Cerebellar cortex (tissue), 1 donor: ENCODE measurements at places on chromosomes 13 and 19.

- no peak for DNase-seq
Measured at GRCh38 chr19:6204212-6204611, 68.7 kb downstream of the ACSBG2 start.

- no peak for DNase-seq
Measured at GRCh38 chr19:3471954-3472655, 8.2 kb downstream of the SMIM24 start.

- DNase-seq: peak; percentile 50
Measured at GRCh38 chr19:2546128-2547032, 70.5 kb downstream of the GADD45B start.

GRCh38 chr13:73981595-73981994, 152.6 kb downstream of the KLF12 start:
- DNase-seq: no peak

DNA sequence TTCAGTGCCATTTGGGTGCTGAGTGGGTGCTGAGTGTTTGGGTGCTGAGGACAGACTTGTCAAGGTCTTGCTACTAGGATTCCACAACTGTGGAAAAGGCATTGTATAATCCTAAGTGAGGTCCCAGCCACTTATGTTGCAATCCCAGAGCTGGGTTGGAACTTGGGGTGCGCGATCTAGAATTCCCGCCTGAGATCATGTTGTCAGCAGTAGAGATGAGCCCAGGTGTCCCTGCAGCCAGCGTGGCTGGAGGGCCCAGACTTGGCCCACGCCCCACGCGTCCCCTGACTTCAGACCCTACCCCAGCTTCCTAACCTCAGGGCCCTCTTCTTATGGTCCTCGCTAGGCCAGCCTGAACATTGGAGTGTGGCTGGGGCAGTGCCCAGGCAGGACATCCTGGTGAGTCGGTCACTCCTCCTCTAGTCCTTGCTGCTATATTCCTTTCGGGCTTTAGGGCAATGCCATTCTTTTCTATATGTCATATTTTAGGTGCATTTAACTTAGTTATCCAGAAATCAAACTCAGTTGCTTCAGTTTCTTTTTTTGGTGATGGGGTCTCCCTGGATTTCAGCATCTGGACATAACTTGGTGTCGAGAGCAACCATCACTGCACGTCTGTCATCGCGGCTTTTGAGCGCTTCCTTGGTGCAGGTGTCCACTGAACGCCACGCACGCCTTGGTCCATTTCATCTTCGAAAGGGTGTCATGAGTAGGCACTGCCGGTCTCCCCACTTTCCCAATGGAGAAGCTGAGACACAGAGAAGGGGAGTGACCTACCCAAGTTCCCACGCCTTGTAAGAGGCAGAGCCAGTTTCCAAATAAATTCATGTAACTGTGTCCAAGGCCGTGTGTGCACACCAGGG, 46.4 kb upstream of the F7 start:
- peak; percentile 28 for DNase-seq

DNA sequence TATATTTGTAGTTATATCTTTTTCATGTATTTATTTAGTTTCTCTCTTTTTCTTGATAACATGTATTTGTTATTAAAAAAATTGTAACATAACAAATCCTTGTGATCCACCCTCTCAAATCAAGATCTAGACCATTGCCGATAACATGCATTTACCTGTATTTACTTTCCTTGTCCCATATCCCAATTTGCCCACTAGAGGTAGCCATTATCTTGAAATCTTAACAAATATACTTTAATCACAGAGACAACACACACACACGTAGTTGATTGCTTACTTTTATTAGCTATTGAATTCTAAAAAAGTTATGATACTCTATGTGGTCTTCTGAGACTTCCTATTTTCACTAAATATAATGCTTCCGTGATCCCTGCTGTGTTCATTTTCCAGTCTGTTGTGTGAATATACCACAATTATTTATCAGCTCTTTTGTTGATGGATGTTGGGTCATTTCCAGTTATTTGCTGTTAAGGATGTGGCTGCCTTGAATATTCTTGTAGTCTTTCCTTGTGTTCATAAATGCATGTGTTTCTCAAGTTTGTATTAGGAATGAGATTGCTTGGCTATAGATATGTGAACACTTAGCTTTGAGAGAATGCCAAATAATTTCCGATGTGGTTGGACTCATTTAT, 31.3 kb upstream of the ZMYM2 start:
- DNase-seq: peak; percentile 52

DNA sequence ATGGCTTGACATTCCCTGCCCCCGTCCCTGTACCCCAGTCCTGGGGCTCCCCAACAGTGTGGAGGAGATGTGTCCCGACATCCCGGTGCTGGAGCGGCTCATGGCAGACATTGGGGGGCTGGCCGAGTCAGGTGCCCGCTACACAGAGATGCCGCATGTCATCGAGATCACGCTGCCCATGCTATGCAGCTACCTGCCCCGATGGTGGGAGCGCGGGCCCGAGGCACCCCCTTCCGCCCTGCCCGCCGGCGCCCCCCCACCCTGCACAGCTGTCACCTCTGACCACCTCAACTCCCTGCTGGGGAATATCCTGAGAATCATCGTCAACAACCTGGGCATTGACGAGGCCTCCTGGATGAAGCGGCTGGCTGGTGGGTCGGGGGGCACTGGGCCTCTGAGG, 83.8 kb downstream of the RYR1 start:
- DNase-seq: no peak

DNA sequence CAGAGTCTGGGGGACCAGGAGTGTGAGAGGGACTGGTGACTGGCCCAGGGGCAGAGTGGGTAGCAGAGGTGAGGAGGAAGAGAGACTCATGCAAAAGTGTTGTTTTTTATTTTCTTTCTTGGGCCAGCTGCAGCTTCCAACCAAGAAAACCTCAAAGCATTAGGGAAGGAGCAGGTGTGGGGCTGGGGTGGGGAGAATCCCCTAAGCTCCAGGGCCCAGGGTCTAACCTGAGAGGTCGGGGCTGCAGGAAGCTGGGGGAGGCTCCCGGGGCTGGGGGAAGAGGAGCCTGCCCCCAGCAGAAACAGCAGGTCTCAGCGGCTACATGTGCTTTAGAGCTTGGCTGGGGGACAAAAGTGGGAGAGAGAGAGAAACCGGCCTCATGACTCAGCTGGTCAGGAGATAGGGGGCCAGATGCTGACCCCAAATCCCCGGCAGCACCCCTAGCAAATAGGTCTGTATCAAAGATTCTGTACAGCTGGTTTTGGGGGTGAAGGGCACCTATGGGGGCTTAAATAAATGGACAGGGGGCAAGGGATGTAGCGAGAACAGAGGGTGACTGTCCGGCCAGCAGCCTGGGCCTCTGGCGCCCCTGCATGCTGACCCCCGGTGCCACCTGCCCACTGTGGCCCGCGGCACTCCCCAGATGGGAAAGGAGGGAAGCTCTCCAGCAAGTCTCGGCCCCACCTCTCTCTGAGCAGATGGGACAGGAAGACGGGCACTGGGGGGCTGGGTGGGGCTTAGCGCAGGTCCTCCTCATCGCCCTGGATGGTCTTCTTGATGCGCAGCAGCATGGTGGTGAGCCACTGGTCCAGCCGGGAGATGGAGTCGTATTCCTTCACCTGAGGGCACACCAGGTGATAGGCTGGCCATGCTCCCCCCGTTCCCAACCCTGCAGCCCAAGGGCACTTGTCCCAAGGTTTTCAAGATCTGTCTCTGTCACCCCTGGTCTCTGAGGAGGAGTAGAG, 3.8 kb upstream of the KPTN start:
- no peak for DNase-seq

GRCh38 chr19:13024126-13024950, 29.1 kb downstream of the NFIX start:
- peak; percentile 72 for DNase-seq

DNA sequence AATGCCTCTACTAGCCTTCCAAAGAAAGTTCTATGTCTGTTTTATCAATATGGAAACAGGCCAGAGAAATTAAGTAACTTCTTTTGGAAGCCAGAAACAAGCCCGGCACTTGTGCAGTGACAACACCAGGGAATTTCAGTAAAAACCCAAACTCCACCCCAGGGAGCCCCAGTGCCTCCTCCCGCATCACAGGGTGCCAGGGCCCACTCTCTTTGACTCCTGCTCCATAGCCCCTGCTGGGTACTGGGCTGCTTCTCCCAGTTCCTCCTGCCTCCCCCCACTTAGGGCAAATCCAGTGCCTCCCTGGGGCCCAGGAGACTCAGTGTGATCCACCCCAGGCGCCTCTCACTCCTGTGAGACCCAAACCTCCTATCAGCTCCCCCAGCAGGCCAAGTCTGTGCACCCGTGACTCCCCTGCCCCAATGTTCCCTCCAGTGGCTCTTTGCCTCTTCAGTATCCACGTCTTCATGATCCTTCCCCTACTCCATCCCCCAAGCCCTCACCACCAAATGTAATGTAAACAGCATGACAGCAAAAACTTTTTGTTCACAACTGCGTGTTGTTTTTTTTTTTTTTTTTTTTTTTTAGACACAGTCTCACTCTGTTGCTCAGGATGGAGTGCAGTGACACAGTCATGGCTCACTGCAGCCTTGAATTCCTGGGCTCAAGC, 2.3 kb upstream of the FFAR3 start:
- no peak for DNase-seq

DNA sequence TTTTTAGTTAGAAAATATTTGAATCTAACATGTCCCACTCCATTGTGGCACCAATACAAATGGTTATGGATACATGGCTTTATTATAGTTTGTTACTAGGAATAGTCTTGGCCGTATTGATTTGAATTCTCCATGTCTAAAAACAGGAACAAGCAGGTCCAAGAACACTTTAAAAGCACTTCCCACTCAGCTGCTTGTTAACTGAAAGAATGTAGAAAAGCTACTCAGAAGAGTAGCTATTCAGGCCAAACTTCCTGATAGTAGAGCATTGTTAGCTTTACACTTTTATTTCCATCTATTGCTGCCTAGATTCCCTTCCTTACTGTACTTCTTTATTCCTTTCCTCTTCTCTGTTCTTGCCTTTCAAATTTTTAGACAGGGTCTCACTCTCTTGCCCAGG, 6.9 kb downstream of the PIBF1 start:
- no peak for DNase-seq

DNA sequence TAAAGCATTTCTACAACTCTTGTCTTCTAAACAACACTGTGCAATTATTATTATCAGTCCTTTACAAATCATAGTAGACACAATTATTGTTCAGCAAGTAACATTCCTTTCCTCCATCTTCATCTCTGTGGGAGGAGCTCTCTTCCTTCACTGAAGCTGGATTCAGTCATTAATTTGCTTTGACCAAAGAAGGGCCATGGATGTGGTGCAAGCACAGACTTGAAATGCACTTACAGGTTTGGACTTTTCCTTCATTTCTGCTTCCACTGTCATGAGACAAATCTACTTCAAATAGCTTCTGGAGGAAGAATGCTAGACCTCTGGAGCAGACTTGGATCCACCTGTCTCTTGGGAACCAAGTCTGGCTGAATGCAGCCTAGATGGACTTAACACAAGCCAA, 336.6 kb upstream of the SLITRK6 start:
- DNase-seq: no peak

DNA sequence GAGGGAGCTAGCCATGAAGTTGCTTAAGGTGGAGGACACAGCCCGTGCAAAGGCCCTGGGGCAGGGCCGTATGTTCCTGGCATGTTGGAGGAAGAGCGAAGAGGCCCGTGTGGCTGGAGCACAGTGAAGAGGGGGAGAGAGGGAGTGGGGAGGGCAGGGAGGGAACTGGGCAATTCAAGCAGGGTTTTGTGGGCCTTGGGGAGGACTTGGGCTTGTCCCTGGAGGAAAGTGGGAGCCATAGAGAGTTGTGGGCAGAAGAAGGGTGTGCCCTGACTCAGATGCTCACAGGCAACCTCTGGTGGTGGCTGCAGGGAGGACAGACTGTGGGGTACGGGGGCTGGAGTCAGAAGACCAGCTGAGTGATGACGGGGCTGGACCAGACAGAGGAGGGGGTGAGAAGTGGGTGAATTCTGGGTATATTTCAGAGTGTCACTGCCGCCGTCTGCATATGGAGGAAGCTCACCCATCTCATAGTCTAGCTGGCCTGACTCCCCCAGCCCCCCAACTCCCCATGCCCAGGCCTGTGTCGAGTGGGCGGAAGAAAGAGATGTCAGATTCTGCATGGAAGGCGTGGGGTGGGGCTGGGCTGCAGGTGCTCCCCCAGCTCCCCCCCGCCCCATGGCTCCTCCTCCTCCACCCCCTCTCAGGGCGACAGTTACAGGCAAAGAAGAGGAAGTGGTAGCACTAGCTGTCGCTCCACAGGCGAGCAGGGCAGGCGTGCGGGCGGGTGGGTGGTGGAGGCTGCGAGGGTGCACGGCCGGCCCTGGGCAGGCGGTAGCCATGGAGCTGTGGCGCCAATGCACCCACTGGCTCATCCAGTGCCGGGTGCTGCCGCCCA, at the start of gene VAV1:
TSS of gene VAV1 (plus strand) at position 681 of the 838 bp plus-strand sequence. CDS start at position 781, 100 bp downstream.
- no peak for DNase-seq

DNA sequence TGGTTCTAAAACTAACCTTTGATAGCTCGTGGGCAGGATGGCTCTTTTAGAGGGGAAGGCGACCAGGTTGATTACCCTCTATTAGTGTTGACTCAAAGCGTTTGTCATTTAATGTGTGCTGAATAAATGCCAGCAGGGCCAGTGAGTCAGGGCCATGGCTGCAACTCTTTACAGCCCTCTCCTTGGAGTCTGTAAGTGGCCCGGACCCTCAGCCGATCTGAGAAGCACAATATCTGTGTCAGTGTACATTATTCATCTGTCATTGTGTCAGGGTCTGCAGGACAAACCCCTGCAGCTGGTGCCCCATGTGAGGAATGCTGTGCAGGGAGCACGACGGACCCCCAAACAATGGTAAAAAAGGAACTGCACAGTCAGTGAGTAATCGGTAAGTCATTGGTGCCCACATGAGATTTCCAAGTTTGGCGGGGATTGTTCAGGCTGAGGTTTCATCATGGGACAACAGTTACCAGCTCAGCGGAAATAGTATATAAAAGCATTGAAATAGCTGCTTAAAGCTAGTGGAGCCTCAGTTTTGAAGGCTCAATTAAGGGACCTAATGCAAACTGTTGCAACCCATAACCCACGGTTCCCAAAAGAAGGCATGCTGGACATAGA, 139.1 kb downstream of the ZNF675 start:
- no peak for DNase-seq

GRCh38 chr13:30124131-30124768, 183.1 kb downstream of the KATNAL1 start:
- peak; percentile 79 for DNase-seq

DNA sequence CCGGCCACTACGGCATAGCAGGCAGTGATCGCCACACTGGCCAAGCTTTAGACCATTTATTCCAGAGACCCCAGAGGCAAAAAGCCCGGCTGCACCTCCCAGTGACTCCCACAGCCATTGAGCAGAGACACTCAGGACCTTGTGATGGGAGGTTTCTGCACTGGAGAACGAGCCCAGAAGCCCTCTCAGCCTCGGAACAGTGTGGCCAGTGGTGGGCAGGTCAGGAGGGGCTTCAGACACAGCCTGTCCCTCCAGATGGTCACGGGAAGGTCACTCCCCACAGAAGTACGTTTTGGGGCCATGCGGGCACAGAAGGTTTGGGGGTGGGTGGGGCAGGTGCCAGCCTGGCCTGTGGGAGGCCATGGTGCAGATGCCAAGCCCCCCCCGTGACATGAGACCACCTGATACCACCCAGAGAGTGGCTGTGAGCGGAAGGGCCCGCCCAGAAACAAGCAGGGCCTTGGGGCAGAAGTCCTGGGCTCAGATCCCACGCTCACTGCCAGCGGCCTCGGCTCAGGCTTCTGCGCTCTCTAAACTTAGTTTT, 599 bp upstream of the F10 start:
- no peak for DNase-seq

GRCh38 chr19:34254046-34254697, at the start of gene GARRE1:
TSS of gene GARRE1 (plus strand) at chr19:34254554. CDS start at chr19:34300474, 45,920 bp downstream.
- peak; percentile 78 for DNase-seq

- peak; percentile 71 for DNase-seq
Measured at GRCh38 chr13:104571161-104571892, 1505.1 kb upstream of the SLC10A2 start.

- no peak for DNase-seq
Measured at GRCh38 chr13:50888362-50888761, 21.2 kb upstream of the RNASEH2B start.

GRCh38 chr19:18214779-18215433, 11.1 kb upstream of the RAB3A start:
- DNase-seq: no peak
